Right lobe of liver (tissue), 6 donors: ENCODE measurements at places on chromosomes 7 and 10.

DNA sequence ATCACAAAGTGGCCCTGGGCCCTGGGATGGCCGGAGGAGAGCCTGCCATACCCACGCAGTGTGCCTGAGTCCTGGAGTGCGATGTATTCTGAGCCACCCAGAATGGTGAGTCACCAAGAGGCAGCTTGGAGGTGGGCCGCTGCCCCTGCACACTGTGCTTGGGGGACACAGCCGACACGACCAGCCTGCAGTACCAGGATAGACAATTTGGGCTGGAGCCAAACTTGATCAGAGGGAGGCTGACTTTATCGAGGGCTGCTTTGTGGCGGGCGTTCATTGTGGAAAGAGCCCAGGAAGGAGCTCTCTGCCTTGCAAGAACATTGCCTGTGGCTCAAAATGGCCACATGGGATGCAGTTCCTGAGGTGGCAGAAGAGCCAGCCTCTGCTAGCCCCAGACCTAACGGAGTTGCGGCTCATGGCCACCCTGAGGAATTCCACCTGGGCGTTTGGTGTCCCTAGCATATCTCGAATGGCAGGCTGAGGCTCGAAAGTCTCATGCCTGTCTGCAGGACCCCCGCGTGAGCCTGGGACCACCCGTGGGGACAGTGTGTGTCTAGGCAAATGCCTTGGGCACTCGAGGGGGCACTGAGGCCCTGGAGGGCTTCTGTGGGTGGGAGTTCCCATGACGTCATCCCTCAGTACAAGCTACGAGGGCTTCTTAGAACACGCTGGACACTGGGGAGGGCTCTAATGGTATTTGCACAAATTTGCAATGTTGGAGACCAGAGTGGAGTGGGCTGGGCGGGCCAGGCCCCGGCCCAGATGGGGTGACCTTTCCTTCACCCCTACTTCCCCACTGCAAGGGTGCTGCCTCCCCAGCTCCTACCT is 79.7 kb downstream of the LHPP start:
- H3K4me3 ChIP-seq: no peak overlapping the region
- peak; percentile 51 for DNase-seq
- no peaks in the 10 kb centered on the region for H3K27me3 ChIP-seq
- no peak overlapping the region for H3K27ac ChIP-seq

DNA sequence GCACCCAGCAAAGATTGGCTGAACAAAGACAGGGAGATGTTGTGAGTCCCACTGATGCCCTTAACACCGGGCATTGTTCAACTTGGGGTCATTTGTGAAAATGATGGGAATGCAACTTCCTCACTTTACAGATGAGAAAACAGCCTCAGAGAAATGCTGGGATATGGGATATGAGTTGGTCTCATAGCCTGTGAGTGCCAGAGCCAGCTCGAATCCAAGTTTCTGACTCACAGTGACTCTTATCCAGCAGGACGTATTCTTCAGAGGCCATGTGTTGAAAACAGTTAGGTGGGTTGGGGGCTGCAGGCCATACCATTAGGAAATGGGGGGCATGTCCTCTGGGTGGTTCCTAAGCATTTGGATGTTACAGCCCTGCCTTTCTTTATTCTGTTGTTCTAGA is 45.2 kb downstream of the KIAA1217 start:
- no peak overlapping the region for H3K4me3 ChIP-seq
- no peaks in the 10 kb centered on the region for H3K36me3 ChIP-seq
- no peaks in the 10 kb centered on the region for H3K27me3 ChIP-seq
- no peak overlapping the region for H3K27ac ChIP-seq

DNA sequence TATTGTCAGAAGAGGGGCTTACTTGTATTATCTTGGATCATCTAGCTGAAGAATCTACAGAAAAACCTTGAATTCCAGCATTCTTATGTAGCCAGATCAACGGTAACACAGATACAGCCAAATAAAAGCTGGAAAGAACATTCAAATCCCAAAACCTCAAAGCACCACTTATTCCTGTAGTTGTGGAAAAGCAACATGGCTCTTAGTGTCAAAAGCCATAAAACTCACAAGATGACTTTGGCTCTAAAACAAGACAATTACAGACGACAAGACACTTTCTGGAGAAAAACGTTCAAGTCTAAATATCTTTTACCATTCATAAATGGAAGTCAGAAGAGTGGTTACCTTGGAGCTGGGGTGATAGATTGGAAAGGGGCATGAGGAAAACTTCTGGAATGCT is 173.0 kb downstream of the HERPUD2 start:
- H3K4me1 ChIP-seq: no peaks in the 10 kb centered on the region
- no peak overlapping the region for H3K4me3 ChIP-seq
- no peaks in the 10 kb centered on the region for H3K27me3 ChIP-seq
- H3K36me3 ChIP-seq: no peaks in the 10 kb centered on the region

GRCh38 chr10:63901228-63901627 is 380.0 kb downstream of the REEP3 start:
- no peaks in the 10 kb centered on the region for H3K27me3 ChIP-seq
- DNase-seq: no peak
- no peak overlapping the region for H3K27ac ChIP-seq
- no peak overlapping the region for H3K4me3 ChIP-seq
